ENCODE measurements at places on chromosomes 5 and 9.

DNA sequence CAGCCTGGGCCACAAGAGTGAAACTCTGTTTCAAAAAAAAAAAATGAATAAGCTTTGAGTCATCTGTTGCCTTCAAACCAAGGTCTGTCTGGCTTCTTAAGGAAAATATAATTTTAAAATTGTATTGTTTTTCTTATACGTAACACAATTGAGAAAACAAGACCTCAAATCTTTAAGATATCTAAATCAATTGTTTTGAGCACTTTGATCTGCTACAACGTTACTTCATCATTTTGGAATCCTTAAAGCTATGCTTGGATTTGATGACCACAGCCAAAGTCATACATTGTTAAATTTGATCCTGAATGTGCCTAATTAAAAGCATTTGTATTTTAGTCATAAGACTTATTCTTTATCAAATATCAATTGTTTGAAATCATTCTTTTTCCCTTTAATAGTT is 37.7 kb upstream of the VCAN start:
- DNase-seq: no peak
- no peak overlapping the region for H3K4me3 ChIP-seq
- H3K4me1 ChIP-seq: no peaks in the 10 kb centered on the region

DNA sequence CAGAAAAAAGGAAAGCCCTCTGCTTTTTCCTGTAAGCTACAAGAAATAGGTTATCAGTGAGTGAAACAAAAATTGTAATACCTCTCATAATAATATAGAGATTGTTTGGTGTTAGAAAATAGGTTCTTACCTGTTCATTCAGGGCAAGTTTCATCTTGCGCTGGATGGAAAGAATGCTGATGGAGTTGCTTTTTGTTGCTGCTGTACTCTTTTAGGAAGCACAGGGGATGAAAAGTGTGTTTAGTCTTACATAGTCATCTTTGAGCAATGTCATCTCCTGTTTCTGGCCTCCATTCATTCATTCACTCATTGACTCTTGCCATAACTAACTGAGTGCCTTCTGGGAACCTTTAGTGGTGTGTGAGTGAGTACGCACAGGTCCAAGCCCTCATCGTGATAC is 6.4 kb downstream of the ENTREP1 start:
- no peak overlapping the region for H3K4me3 ChIP-seq
- no peaks in the 10 kb centered on the region for H3K36me3 ChIP-seq
- H3K27me3 ChIP-seq: peaks cover 5% of the 10 kb centered on the region
- H3K4me1 ChIP-seq: no peaks in the 10 kb centered on the region
- no peak for DNase-seq

GRCh38 chr5:80109646-80110478 is 74.7 kb downstream of the THBS4 start:
- H3K4me1 ChIP-seq: peaks cover 11% of the 10 kb centered on the region
- no peak overlapping the region for H3K4me3 ChIP-seq
- no peaks in the 10 kb centered on the region for H3K27me3 ChIP-seq
- DNase-seq: peak; percentile 80

GRCh38 chr9:127535834-127536233 is 76.2 kb upstream of the STXBP1 start:
- H3K36me3 ChIP-seq: peaks cover 7% of the 10 kb centered on the region
- DNase-seq: no peak
- H3K27me3 ChIP-seq: no peaks in the 10 kb centered on the region
- H3K4me3 ChIP-seq: no peak overlapping the region

- H3K4me1 ChIP-seq: no peaks in the 10 kb centered on the region
- H3K27me3 ChIP-seq: no peaks in the 10 kb centered on the region
- no peak for DNase-seq
- H3K36me3 ChIP-seq: no peaks in the 10 kb centered on the region
Observed at GRCh38 chr5:40402007-40402364, 277.7 kb upstream of the PTGER4 start.

DNA sequence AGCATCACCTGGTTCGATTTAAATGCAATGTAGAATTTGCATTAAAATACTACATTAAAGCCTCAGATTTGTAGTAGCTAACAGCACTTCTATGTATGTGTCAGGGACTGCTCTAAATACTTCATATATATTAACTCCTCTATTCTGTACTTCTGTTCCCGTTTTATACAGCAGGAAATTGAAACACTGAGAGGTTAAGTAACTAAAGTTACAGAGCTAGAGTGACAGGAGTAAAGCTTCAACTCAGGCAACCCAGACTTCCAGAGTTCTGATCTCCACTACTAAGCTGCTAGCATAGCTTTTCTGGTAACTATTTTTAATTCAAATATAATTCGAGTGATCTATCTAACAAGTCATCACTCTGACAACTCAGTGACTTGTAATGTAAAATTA is 619 bp upstream of the APC start:
- no peak for DNase-seq
- peak overlapping the region; percentile 74 for H3K27ac ChIP-seq
- no peaks in the 10 kb centered on the region for H3K27me3 ChIP-seq
- H3K36me3 ChIP-seq: no peaks in the 10 kb centered on the region
- peaks cover 6% of the 10 kb centered on the region for H3K4me1 ChIP-seq

DNA sequence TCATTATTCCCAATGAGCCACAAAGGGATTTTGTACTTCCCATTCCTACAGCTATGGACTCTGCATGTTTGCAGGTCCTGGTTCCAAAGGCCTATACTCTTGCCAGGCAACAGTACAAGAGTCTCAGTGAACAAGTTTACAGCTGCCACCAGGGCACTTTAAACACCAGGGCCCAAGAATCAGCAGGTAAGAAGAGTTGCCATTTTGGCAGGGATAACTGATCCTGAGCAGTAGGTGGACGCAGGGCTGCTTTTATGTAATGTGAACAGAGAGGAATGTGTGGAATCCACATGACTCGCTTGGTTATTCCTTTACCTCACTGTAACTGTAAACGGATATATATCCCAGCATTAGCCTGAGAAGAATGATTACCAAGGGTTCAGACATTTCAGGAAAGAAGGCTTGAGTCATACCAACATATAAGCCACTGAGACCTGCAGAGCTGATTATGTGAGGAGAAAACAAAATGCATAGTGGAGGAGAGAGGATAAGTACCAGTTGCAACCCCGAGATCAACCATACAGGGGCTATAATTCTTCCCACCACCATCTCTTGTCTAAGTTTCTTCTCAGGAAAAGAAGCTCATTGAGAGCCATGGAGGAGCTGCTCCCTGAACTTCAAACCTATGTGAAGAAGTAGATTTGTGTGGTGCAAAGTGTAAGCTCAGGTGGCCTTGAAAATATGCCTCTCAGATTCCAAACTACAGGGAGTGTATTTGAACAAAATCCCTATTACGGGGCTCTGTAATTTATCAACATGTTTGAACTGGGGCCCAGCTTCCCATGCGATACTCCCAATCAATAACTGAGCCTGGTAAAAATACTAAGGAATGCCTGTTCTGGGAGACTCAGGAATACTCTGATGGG is 24.6 kb downstream of the RAPGEF6 start:
- no peak for DNase-seq
- no peaks in the 10 kb centered on the region for H3K36me3 ChIP-seq
- no peak overlapping the region for H3K27ac ChIP-seq
- H3K4me3 ChIP-seq: no peak overlapping the region
- no peaks in the 10 kb centered on the region for H3K4me1 ChIP-seq
- no peaks in the 10 kb centered on the region for H3K27me3 ChIP-seq

DNA sequence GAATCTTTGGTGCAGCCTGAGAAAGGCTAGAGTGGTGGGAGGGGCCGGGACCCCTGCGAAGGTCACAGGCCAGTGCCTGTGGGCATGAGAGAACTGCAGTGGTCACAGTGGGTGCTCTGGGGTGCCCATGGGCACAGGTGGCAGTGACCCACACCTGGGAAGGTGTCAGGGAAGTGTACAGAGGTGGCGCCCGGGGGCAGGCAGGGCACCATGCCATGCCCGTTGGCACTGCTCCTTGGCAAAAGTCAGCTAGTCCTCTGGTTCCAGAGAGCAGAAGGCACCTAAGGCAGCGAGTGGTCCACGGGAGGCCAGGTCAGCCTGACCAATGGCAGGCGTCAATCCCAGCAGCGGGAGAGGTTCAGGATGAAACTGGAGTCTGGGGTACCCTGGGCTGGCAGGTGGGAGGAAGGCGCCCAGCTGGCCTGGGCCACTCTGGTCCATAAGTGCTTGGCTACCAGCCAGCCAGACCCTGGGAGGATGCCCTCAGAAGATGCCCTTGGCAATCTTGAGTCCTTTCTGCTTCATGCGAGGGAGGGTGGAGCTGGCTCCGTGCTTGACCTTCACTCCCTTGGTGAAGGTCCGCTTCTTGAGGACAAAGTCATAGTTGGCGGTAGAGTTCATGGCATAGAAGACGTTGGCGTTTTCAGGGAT is 22.8 kb downstream of the RALGDS start:
- H3K36me3 ChIP-seq: peaks cover 65% of the 10 kb centered on the region
- DNase-seq: no peak
- peaks cover 3% of the 10 kb centered on the region for H3K4me1 ChIP-seq
- H3K4me3 ChIP-seq: no peak overlapping the region

- H3K27me3 ChIP-seq: peaks cover 55% of the 10 kb centered on the region
- no peak for DNase-seq
- no peak overlapping the region for H3K4me3 ChIP-seq
Observed at GRCh38 chr5:1226839-1227581, 1.8 kb downstream of the SLC6A18 start.

Data from muscle of leg (tissue), 16 donors.